Stimulated activated CD4-positive, alpha-beta T cell treated with anti-CD3 and anti-CD28 coated beads, Interleukin-1b, Interleukin-23, amount 100 ng/mL, for 1 hour (primary cell): ENCODE measurements at places on chromosomes 4 and X.

- no peak for DNase-seq
Observed at GRCh38 chrX:41877167-41877566, 46.2 kb downstream of the CASK start.

GRCh38 chr4:79576429-79576753, 168.4 kb upstream of the GK2 start:
- DNase-seq, result no peak

- no peak for DNase-seq
Observed at GRCh38 chr4:8537041-8537461, 43.1 kb upstream of the GPR78 start.

DNA sequence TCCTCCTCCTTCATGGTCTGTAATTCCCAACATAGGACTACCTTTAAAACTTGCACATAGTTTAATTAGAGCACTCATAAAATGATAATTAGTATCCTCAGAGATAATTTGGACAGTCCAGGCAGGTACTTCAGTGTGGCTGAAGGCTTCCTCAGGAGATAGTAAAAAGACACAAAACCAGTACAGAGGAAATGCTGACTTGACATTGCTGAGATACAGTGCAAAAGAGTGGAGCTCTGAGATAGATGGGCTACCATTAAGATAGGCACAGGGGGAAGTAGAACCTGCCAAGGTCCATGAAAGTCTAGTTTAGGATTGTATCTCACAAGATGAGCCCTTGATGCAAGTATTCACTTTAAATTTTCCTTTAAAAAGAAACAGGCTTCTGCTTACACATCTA, 91.0 kb downstream of the USP9X start:
- DNase-seq, result no peak

GRCh38 chrX:13167481-13168231, 123.2 kb upstream of the FAM9C start:
- DNase-seq, result no peak

- DNase-seq, result no peak
Observed at GRCh38 chr4:110619463-110620247, 3.2 kb downstream of the PITX2 start.

GRCh38 chr4:43992552-43992951, 456.1 kb downstream of the KCTD8 start:
- no peak for DNase-seq

DNA sequence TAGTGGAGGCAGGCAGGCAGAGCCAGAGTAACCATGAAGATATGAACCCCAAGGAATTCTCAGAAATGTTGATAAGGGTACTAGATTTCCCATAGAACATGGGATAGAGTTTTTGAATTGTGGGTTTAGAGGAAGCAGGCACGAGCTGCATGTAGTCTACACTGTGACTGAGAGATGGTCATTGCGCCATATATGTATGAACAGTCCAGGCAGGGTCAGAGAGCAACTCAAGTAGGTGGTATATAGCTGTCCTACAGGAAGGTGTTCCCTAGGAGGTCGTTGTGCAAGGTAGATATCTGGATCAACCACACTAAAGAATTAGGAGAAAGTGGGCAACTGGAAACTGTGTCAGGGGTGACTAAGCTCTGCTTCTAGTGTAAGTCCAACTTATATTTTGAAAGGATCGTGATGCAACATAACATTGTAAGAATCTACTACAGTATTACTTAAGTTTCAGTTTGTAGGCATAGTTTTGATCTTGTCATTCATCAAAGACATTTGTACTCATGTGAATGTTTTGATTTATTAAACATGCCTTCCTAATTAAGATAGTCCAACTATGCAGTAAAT, 94.6 kb downstream of the HPGD start:
- DNase-seq, result no peak

DNA sequence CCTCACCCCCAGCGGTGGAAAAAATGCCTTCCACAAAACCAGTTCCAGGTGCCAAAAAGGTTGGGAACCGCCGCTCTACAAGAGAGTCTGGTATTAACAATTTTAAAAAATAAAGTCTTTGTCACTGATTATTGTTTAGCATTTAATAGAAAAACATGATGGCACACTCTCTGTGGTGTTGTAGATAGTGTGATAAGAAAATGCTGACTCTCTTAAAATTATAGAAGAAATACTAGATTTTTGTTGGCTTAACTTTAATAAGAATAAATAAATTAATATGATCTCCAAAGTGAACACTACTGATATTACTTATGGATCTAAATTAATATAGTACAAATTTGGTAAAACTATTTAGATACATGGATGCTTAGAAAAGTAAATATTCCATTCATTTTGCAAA, 943.5 kb downstream of the CCSER1 start:
- DNase-seq, result no peak

- no peak for DNase-seq
Observed at GRCh38 chr4:81562093-81562492, 90.4 kb upstream of the RASGEF1B start.

GRCh38 chr4:6983544-6984142, 59.5 kb upstream of the TADA2B start:
- DNase-seq, result no peak

GRCh38 chrX:96311366-96311765, 373.3 kb upstream of the DIAPH2 start:
- DNase-seq, result no peak
